Breast epithelium (tissue), 4 donors: ENCODE measurements at places on chromosomes 11 and 22.

DNA sequence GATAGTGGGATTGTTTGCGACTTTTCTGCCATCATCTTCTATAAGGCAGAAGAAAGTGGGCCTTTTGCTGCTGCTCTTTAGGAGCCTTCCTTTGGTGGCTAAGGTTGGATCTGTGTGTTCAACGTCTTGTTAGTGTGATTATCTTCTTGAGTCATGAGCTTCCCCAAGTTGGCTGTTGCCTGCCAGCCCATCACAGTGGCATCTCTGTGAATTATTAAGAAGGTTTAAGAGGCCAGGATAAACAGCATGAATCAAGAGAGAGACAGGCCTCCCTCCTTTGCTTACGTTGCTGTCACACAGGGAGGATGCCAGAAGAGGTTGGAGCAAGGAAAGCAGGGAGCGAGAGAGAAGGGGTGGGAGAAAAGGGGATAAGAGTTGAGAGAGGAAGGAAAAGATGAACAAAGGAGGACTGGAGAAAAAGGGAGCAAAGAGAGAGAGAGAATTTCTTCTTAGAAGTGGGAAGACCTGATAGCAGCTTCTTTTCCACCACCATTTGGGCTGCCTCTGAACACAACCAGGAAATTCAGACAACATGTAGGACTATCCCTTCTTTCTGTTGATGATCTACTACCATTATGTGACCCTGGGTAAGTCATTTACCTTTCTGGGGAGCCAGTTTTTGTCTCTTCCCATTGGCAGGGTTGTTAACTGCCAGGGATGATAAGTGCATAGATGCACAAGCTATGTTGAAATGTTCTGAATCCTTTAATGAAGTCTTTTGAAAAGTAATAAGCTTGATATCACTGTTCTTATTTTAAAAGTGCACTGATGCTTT, 126.5 kb downstream of the NAV2 start:
- DNase-seq, result no peak

- DNase-seq, result no peak
These were observed 1.2 kb downstream of the PHLDB1 start for GRCh38 chr11:118608360-118609227.

DNA sequence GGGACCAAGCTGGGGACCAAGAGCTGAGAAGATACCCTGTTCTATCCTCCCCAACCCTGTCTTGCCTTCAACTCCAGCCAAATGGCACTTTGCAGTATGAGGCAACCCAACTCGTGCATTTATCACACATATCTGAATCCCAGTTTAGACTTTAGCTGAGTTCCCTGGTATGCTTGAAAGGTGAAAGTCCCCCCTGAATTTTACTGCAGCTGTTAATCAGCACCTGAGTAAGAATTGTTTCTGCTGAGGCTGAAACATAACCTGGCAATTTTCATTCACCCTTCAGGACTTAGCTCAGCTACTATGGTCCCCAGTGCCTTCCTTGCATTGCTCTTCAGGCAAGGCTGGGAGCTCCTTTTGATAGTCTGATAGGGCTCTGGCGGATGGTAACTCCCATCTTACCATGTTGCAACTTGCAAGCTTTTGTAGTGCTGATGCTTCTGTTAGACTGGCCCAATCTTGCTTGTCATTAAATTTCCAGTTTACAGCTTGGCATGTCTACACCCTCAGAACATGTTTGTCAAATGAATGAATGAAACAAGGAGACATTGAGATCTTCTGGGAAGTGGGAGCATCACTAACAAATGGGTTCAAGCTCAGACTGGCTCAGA, 64.0 kb upstream of the SLC6A5 start:
- DNase-seq, result no peak

DNA sequence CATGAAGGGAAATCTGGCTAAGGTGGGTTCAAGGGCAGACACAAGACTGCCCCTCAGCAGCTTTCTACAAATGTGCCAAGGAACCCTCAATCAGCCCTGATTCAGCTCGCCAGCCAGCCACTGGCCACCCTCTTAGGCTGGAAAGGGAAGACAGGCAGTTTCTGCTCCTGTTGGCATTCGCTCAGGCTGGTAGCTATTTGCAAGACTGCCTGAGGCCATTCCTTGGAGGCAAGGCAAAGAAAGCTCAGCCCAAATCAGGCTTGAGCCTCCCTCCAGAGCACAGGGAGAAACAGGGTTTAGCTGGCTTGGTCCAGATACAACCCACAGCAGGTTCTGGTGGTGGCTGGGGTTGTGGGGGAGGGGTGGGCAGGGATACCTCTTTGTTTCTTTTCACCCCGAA, 19.2 kb downstream of the TP53I11 start:
- DNase-seq, result no peak

- DNase-seq, result no peak
These were observed 62.1 kb downstream of the ADAMTS15 start for GRCh38 chr11:130510407-130511006.

DNA sequence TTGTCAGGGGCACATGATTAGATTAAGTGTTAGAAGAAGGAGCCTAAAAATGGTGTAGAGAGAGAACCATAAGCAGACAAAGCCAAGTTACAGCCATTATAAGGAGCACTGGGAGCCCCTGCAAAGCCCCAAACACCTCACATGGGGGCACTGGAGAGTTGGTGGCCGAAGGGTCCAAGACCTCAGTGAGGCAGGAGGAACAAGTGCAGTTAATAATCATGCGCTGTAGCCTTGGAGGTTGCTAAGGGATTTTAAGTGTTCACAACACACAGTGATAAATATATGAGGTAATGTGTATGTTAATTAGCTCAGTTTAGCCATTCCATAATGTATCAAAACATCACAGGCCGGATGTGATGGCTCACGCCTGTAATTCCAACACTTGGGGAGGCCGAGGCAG, 54.4 kb upstream of the JAM3 start:
- DNase-seq, result no peak

DNA sequence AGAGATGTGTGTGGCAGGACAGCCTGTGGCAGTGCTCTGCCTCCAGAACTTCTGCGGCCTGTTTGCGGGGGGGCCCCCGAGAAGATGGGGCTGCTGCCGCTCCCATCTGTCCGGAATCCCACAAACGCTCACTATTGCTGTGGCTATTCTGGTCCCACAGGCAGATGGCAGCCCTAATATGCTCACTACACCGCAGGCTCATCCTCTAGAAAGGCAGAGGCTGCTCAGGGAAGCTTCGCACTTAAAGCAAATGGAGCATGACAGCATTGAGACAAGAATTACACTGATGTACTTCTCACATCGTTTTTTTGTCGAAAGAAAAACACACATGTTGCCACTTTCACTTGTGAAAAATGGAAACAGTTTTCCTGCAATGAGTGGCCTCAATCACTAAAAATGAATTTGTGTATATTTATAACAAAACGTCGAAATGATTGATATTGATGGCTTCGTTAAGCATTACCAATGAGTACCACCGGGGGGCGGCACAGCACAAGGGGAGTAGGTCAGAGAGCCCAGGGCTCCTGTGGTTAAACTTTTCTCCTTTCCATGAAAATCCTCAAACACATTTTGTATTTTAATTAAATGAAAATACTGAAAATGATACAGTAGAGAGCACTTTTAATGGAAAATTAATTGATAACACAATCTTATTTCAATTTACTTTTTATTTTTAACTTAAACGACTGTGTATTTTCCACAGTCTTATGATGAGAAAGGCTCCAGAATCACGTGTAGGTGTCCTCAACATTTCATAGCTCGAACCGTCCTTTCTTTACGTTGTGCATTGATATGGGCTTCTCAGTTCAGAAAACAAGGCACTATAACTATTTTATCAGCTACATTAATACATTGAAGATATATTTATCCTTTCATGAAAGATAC, 69.1 kb downstream of the CTTN start:
- DNase-seq, result peak; percentile 40

DNA sequence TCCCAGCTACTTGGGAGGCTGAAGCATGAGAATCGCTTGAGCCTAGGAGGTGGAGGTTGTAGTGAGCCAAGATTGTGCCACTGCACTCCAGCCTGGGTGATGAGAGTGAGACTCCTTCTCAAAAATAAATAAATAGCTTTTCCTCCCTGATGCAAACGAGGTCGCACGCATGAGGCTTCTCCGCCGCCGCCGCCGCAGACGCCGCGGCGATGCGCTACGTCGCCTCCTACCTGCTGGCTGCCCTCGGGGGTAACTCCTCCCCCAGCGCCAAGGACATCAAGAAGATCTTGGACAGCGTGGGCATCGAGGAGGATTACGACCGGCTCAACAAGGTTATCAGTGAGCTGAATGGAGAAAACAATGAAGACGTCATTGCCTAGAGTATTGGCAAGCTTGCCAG, 20.0 kb upstream of the RAB39A start:
- no peak for DNase-seq

DNA sequence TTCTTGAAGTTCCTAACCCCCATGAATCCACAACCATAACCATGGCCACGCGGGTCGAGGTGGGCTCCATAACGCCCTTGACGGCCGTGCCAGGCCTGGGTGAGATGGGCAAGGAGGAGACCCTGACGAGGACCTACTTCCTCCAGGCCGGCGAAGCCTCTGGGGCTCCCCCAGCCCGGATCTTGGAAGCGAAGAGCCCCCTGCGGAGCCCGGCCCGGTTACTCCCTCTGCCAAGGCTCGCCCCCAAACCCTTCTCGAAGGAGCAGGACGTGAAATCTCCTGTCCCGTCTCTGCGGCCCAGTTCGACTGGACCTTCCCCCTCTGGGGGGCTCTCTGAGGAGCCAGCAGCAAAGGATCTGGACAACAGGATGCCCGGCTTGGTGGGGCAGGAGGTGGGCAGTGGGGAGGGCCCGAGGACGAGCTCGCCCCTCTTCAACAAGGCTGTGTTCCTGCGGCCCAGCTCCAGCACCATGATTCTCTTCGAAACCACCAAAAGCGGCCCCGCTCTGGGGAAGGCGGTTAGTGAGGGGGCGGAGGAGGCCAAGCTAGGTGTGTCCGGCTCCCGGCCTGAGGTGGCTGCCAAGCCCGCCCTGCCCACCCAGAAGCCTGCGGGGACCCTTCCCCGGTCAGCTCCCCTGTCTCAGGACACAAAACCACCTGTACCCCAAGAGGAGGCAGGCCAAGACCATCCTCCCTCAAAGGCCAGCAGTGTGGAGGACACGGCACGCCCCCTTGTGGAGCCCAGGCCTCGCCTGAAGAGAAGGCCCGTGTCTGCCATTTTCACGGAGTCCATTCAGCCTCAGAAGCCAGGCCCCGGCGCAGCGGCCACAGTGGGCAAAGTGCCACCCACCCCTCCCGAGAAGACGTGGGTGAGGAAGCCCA, 75.7 kb downstream of the KIAA1671 start:
- DNase-seq, result no peak

DNA sequence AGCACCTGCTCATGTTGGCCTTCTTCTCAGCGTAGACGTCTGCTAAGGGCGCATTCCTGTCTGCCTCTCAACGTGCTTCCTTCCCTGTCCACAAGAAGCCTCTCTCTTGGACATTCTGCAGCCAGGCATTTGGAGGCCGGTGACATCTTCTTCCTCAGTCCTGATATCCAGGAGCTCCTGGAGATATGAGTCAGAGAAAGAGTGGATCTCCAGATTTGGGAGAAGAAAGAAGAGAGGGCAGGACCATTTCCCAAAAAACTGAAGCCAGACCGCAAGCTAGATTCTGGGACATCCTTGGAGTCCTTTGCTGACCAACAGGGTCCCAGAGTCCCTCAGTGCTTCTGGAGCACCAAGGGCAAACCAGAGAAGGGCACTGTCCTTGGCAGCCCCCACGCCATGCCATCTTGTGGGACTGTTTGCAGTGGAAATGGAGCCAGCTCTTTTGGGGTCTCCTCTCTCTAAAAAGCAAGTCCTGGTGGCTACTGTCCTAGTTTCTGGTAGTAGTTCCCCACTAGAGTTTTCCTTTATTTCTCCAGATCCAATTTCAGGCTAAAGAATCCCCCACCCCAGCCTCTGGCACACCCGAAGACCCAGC, 36.1 kb upstream of the SYT13 start:
- DNase-seq, result no peak

DNA sequence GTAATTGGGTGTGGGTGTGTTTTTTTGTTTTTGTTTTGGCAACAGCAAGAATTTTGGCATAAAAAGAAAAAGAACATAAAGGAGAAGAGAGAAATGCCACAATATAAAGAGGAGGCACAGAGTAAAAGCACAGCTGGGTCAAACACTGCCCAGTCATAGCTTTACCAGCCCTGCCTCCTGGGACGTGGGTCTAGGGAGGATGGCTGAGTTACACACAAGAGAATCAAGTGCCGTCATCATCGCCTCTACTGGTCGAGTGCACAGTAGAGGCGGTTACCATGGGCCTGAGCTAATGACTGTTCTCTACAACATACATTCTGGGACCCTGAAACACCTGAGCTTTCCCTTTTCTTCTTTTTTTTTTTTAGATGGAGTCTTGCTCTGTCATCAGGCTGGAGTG, 87.6 kb upstream of the BID start:
- no peak for DNase-seq

GRCh38 chr22:25119609-25120008, 80.0 kb upstream of the CRYBB3 start:
- no peak for DNase-seq

GRCh38 chr11:117823294-117823945, 1.1 kb downstream of the FXYD2 start:
- DNase-seq, result no peak

GRCh38 chr11:126756855-126757254, 243.7 kb downstream of the KIRREL3 start:
- DNase-seq, result no peak

DNA sequence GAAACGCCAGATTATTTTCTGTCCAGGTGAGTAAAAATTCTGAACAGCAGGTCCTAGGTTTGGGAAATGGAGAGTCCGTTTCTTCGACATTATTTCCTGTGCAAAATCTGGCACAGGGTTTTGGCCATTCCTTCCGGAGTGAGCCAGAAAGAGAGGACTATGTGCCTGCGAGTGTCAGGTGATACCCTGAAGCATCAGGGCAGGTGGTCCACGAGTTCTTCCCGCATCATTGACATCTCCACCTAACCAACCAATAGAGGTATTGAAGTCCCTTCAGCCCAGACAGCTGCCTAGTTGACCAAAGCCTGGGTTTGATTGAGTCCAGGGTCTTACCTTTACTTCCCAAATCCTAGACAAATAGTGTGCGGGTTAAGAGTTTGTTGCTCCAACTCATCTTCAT, 808 bp downstream of the SNAP29 start:
- DNase-seq, result no peak

- DNase-seq, result no peak
These were observed 12.3 kb downstream of the PKNOX2 start for GRCh38 chr11:125176866-125177265.

DNA sequence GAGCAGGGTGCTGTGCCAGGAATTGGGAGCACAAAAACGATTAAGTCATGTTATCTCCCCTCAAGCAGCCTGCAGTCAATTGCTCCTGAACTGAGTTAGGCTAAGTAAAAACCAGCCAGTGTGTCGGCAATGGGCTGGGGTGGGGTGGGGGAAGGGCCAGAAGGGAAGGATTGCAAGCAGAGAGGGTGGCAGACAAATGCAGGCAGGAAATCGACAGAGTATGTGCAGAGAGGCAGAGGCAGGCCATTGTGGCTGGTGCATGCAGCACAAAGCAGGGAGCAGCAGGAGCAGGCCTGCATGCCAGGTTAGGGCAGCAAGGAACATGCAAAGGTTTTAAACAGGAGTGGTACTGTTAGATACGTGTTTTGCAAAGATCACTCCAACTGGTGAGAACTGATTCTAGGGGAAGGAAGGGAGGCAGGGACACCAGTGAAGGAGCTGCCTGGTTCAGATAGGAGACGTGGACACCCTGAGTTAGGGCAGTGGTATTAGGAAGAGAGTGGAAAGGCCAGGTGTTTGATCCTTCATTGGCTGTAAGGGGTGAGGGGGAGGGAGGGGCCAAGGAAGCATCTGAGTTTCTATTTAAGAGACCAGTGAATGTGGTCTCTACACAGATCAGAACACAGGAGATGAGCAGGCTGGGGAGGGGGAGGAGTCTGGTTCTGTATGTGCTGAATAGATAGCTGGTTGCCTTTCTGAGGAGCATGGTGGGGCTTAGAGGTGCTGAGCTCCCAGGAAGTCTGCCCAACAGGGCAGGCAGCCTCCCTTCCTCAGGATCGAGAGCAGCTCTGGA, 70.8 kb upstream of the PHOX2A start:
- DNase-seq, result no peak

GRCh38 chr11:95706974-95707387, 82.6 kb downstream of the FAM76B start:
- DNase-seq, result no peak
